ENCODE measurements at places on chromosomes 11 and 22.

- no peak for DNase-seq
Measured at GRCh38 chr22:39503630-39504029, 1.5 kb downstream of the MIEF1 start.

- DNase-seq = no peak
Measured at GRCh38 chr22:50611341-50612060, 10.9 kb downstream of the MAPK8IP2 start.

DNA sequence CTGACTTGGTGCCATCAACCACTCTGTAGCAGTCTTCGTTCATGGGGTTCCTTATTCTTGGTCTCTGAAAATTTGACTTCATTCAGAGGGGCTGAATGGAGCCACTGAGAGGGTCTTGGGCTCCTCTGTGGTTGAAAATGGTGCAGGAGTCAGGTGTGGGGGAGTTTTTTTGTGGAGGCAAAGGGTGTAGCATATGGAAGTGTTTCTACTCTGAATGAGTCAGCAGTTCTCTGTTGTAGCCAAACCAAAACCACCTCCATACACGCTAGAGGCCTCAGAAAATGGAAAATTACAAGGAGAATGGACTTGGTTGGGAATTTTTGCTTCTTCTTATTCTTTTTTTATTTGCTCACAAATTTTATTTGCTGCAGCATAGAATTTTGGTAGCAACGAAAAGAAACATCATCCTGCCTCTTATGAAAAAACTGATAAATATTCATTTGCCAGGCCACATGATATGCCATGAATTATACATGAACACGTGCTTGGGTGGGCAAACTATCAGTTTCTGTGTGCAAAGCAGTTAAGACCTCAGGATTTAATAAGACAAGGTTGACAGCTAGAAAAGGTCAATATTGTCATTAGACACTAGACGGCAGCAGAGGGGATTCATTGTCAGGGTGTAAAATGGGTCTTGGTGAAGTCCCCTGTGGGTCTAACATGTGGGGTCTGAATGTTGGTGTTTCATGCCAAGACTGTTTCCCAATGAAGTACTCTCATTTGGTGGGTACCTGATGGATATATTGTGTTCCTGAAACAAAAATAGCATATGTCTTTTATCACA, 111.7 kb downstream of the MYO18B start:
- DNase-seq = no peak

GRCh38 chr22:16970446-16970845, 37.6 kb downstream of the GAB4 start:
- no peak for DNase-seq

GRCh38 chr11:104823657-104824056, 74.6 kb downstream of the CASP12 start:
- DNase-seq = no peak

DNA sequence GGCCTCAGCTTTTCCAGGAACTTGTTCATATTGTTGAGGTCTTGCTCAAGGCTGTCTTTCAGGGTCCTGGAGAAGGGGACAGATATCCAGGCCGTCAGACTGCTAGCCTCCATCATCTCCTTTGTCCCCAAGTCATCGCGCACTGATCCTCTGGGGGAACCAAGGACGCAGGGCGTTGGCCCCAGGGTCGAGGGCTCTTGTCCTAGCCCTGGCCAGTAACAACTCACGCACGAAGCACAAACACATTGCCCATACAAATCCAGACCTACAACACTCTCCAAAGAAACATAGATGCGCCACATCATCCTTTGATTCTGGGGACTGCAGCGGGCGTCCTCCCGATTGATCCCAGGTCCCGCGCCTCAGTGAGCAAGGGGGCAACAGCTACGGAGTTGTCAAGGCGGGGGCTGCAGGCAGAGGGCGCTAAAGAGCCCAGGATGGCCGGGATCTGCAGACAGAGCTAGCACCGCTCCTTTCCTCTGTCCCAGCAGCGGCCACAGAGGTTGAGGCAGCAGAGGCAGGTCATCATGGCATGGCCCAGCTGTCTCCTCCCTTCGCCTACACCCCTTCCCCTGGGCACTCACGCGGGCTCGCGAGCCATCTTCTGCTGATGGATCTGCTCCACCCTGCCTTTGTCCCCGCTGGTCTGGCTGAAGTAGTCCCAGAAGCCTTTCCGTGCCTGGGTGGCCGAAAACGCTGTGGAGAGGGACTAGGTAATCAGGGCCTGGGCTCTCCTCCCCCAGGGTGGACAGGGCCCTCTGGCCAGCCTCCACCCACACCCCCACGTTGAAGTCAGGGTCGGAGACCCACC, 472 bp downstream of the APOA5 start:
- no peak for DNase-seq

DNA sequence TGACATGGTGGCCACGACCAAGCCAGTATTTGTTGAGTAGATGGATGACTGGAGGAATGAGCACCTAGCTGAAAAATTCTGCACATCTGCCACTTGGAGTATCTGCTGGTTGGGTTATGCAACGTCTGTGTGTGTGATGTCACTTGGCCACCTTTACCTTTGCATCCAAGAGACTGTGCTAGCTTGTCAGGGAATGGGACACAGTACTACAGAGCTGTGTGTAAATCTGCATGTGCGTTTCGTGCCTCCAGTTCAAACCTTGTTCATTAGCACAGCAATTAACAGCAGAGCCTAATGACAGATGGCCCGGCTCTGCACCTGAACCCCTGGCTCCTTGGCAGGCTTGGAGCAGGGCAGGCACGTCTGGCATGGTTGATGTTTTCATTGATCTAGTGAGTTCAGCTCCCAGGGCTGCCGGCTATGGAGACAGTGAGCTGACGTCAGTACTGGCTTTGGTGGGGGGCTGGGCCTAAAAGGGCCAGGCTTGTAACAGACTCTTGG, 188.4 kb upstream of the NAV2 start:
- peak; percentile 37 for DNase-seq

DNA sequence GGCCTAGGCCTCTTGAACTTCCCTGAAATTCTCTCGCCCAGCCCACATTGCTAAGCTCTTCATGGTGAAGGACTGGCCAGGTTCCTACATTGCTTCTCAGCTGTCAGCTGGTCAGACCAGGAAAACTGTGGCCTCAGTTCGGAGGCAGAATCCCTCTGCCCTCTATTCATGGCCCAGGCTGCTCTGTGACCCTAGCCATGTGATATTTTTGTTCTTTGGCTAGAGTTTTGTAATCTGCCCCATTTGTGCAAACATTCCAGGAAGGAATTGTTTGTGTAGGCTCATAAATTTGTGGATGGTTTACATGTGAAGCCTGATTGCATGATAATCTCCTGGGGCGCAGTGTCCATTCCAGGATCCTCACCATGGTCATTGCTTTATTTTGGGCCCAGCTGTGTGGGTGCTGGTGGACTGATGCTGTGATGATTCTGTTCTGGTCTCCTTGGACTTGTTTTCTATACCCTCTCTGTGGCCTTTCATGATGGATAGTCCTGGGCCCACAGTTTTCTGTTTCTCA, 149.1 kb upstream of the E2F8 start:
- no peak for DNase-seq

DNA sequence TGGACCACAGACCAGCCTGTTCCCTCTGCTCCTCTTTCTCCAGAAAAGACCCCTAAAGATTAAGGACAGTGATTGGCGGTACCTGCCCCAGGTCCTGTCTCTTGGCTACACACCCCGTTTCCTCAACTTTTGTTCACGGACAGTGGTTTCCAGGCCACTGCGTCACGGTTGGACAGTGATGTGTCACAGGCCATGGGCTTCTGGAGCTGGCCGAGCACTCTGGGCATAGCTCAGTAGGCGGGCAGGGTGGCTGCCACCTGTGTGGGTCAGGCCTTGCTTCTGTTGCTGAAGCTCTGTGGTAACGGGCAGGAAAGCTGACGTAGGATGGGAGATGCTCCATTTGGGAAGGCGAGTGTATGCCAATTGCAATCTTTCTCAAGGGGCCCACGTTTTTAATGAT, 13.6 kb downstream of the TUB start:
- no peak for DNase-seq

GRCh38 chr11:45517171-45517770, 148.2 kb downstream of the CHST1 start:
- DNase-seq = no peak

DNA sequence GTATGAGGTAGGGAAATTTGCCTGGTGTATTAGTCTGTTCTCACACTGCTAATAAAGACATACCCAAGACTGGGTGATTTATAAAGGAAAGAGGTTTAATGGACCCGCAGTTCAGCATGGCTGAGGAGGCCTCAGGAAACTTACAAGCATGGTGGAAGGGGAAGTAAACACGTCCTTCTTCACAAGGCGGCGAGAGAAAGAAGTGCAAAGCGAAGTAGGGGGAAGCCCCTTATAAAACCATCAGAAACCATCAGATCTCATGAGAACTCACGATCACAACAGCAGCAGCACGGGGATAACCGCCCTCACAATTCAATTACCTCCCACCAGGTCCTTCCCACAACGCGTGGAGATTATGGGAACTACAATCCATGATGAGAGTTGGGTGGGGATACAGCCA, 12.0 kb upstream of the RFPL2 start:
- DNase-seq = no peak

GRCh38 chr11:124633355-124633754, 10.7 kb downstream of the TBRG1 start:
- no peak for DNase-seq

DNA sequence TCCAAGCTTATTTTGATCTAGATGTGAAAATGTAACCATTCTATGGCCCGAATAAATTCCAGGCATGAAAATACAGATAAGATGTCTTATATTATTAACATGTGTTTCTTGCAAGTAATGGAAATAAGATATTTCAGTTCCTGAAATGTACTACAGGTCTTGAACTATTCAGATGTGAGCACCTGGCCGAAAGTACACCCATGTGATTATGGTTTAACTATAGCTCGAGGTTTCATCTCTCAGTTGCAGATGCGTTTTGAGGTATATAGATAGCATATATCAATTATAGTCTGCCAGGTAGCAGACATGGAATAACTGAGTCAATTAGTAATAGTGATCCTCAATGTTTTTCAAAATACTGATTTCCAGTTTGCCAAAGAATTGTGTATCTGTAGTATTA, 68.3 kb downstream of the DDIAS start:
- no peak for DNase-seq

DNA sequence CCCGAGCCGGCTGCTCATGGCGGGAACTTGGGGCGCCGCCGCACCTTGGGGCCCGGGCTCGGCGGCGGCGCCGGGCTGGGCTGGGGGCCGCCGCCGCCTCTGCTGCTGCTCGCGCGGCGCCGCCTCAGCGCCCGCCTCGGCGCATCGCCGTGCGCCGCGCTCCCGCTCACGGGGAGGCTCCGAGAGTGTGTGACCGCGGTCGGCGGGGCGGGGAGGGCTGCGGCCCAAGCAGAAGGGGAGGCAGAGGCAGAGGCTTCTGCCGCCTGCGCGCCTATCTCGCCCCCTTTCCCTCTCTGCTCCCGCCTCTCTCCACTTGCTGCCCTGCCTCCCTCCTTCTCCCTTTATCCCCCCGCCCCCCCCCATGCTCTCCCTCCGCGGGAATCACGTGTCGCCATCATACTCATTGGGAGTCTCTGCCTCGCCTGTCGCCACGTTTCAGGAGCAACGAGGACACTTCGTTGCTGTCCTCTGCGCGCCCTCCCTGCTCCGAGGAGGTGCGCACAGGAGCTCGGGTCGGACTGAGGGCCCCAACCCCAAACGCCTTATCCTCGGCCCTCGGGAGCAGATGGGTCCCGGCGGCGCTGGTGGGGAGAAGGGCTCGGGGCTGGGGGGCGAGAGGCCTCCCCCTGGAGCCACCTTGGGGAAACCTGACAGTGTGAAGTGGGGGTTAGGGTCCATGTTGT, at the start of gene GUCY1A2:
Gene GUCY1A2, minus strand, starts transcription at position 258 of the 683 bp plus-strand sequence. CDS start 421 bp downstream, outside the sequence.
- DNase-seq = peak; percentile 41

GRCh38 chr11:102926517-102926916, 29.0 kb downstream of the MMP13 start:
- DNase-seq = no peak

GRCh38 chr22:37731804-37732471, 35.1 kb downstream of the TRIOBP start:
- no peak for DNase-seq

GRCh38 chr22:46780453-46780852, 18.0 kb downstream of the TBC1D22A start:
- DNase-seq = no peak

- no peak for DNase-seq
Measured at GRCh38 chr11:3126901-3127691, 38.0 kb downstream of the OSBPL5 start.

- DNase-seq = no peak
Measured at GRCh38 chr11:3123761-3124733, 41.1 kb downstream of the OSBPL5 start.

DNA sequence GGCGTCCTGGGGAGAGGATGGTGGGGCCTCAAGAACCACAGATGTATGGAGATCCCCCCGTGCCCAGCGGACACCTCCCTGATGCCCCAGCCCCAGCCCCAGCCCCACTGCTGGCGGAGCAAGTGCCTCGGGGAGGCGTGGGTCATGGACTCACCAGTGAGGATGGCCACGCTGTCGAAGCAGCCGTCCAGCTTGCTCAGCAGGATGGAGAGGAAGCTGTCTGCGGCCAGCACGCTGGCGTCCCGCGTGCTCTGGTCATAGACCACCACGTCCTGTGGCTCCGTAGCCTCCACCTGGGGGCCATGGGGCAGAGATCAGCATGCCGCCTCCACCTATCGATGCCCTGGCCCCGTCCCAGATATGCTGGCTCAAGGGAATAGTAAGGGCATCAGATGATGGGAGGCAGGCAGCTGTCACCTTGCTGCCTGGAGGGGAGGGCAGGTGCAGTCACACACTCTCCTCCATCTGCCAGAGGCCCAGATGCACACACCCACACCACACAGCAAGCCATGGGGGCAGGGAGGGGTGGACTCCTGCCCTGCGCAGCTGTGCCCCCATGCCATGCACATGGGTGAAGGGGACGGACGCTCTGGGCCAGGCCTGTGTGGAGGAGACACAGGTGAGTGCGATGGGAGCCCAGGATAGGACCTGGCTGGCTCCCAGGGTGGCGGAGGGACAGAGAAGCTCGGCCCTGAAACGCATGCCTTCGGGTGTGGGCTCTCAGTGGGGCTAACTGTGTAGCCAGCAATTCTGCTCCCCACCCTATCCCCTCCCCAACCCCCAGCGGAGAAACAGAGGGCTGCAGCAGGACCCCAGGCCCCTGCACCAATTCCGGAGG, 8.2 kb downstream of the DUSP8 start:
- DNase-seq = no peak

GRCh38 chr22:46292732-46293131, 3.9 kb upstream of the GTSE1 start:
- no peak for DNase-seq

GRCh38 chr11:78350091-78350645, 67.5 kb downstream of the GAB2 start:
- no peak for DNase-seq

DNA sequence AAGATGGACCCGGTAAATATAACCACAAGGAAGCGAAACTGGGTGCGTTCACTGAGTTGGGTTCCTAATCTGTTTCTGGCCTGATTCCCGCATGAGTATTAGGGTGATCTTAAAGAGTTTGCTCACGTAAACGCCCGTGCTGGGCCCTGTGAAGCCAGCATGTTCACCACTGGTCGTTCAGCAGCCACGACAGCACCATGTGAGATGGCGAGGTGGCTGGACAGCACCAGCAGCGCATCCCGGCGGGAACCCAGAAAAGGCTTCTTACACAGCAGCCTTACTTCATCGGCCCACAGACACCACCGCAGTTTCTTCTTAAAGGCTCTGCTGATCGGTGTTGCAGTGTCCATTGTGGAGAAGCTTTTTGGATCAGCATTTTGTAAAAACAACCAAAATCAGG, 74.4 kb downstream of the NCAPD3 start:
- DNase-seq = no peak

Data from NCI-H2227 treated with DMSO at 0.1 percent for 48 hours (cell line).